ENCODE measurements at places on chromosomes 2 and 18. TPM values are rescaled to one million over a fixed set of nuclear protein-coding genes. Genes with fewer than 3 reads are reported as not detected.

Gene TDRD15
- 0.14 TPM for total RNA-seq

Gene MYO5B
- 8.3 TPM for total RNA-seq

Gene HPCAL1
- total RNA-seq: 50.2 TPM

Gene FRZB
- total RNA-seq: 140 TPM

All from thoracic aorta (tissue), 2 donors.